ENCODE measurements at places on chromosomes 13 and 19.

DNA sequence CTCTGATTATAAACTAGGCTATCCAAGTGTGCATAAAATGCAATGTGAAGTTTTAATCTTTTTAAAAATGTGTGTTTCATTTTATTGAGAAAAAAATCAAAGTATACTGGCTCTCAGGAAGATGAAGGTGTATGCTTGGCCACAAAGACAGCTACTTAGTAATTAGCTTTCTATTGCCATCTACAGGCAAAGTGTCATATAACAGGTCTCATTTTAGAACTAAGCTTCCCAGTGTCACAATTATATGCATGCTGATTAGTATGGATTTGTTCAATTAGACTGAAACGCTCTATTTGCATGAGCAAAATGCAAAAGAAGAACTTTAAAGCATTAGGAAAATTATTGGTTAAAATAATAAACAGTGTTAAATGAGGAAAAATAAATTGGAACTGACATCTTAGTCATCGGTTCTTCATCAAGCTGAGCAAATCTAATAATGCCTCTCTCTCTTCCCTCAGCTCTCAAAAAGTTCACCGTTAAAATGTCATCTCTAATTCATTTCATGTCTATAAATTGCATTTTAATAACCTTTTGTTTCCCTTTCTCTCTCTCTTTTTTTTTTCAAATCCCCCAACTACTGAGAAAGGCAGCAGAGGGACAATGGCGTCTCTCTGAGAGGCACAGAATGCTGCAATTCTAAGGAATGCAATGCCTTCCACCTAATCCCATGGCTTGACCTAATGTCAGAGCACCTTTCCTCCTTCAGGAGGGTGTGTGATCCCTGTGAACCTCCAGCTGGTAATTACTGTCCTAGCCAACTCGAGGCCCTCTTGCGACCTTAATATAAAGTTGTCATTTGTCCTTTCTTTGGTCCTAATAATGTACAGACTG, 313.1 kb upstream of the MAB21L1 start:
- DNase-seq, result no peak

GRCh38 chr13:37491661-37492060, 106.9 kb downstream of the POSTN start:
- DNase-seq, result no peak

GRCh38 chr19:1933244-1933643, 7.7 kb upstream of the CSNK1G2 start:
- no peak for DNase-seq

- no peak for DNase-seq
Observed at GRCh38 chr13:113537909-113538688, 46.5 kb upstream of the TFDP1 start.

GRCh38 chr13:24613755-24614154, 66.5 kb upstream of the ATP12A start:
- DNase-seq, result no peak

DNA sequence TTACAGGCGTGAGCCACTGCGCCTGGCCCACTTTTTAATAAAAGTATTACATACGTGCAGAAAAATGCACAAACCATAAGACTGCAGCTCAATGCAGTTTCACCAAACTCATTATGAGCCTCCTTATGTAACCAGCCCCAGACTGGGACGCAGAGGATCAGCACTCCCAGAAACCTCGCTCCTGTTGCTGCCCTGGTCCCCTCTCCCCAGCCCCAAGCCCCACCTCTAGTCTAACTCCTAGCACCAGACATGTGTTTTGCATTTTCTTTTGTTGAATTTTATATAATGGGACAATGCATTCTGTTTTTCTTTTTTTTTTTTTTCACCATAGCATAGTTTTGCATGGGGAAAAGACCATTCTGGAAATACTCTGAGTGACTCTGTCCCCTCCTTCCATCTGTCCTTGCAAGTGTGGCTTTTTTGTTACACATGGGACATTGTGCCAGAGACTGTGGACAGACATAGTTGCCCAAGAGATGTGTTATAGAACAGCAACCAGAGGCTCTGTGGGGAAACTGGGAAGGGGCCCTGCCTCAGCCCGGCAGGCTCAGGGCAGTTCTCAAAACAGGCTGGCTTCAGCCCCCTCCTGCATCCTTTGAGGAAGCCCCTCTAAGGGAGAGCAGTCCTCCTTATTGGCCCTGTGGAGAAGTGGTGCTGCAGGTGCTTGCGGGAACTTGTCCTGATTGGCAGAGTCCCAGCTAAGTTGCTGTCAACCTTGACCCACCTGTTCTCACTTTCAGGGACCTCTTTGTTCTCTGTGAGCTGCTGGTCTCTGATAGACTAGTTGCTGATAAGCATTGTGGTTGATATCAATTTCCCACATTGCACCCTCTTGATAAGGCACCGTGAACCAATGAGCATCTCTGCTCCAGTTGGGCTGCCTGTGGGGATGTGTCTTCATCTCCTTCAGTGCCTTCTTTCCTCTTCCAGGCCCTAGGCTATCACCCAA, 13.8 kb upstream of the OLFM4 start:
- no peak for DNase-seq

- no peak for DNase-seq
Observed at GRCh38 chr19:40387155-40387554, 2.8 kb downstream of the HIPK4 start.

- DNase-seq, result no peak
Observed at GRCh38 chr13:110403315-110403714, 96.2 kb downstream of the COL4A2 start.

DNA sequence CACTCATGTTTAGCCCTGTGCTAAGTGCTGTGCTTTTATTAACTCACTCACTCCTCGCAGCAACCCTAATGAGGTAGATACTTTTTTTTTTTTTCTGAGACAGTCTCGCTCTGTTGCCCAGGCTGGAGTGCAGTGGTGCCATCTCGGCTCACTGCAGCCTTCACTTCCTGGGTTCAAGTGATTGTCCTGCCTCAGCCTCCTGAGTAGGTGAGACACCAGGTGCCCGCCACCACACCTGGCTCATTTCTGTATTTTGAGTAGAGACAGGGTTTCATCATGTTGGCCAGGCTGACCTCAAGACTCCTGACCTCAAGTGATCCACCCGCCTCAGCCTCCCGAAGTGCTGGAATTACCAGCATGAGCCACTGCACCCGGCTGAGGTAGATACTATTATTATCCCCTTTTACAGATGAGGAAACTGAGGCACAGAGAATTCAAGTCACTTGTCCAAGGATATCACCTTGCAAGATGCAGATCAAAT, 2.5 kb downstream of the ITPKC start:
- no peak for DNase-seq

- no peak for DNase-seq
Observed at GRCh38 chr13:112639521-112639920, 50.3 kb upstream of the ATP11A start.

- peak; percentile 57 for DNase-seq
Observed at GRCh38 chr19:8654591-8655339, 24.3 kb downstream of the NFILZ start.

- DNase-seq, result no peak
Observed at GRCh38 chr19:8138201-8138600, 11.2 kb downstream of the FBN3 start.

DNA sequence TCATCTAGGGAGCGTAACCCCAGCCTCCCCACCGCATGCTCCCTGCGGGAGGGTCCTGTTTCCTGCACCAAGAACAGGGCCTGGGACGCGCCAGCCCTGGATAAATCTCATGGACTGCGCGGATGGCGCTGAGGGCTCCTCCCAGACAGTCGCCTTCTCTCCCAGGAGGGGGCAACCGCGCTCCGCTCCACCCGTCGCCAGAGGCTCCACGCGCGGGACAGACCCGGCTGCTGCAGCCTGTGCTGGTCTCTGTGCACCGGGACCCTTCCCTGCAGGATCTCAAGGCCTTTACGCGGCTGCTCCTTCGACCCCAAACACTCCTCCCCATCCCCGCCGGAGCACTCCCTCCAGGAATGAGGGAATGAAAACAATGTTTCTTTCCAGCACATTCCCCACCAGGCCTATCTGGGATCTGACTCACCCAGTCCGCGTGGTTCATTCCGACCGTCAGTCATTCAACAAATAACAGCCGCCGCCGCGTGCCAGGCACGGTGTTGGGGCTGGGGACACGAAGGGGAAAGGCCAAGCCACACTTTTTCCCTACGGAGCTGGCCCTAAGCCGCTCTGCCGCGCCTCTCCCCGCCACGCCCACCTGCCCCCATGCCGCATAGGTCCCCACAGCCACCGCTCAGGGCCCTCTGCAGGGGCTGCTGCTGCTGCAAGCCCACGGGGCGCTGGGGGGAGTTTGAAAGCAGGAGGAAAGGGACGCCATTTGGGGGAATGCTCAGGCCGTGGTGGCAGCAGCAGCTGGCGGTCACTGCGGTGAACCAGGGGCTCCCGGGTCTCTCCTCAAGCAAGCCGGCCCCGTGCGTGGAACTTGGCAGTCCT, 6.0 kb downstream of the PNMA8B start:
- no peak for DNase-seq

DNA sequence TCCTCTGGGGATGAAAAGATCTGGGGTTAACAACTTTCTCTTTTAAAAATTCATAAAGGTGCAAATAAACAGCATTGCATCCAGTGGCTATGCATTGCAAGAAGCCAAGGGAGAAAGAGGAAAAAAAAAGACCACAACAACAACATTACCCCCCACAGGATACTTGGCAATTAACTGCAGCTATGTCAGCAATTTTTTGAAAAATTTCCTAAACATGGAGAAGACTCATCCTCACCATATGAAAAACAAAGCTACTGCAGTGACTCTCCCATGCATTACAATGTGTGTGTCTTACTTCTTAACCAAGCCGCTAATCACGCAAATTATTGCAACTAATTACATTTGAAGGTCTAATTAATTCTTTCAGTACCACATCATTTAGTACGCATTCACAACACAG, 309.8 kb upstream of the ZNF507 start:
- no peak for DNase-seq

DNA sequence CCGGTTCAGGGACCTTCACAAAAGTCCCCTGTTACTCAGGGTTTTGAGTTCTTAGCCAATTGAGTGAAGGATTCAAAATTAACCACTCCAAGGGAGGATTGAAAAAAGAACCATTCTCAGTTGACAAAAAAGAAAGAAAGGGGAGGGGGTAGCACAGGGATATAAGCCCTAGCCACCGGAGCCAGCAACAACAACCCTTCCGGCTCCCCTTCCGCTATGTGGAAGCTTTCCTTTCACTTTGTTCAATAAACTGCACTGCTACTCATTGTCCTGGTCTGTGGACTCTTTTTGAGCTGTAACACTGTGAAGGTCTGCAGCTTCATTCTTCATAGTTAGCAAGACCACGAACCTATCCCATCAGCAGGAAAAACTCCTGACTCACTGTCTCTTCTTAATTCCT, 1488.1 kb upstream of the PRR20A start:
- no peak for DNase-seq

DNA sequence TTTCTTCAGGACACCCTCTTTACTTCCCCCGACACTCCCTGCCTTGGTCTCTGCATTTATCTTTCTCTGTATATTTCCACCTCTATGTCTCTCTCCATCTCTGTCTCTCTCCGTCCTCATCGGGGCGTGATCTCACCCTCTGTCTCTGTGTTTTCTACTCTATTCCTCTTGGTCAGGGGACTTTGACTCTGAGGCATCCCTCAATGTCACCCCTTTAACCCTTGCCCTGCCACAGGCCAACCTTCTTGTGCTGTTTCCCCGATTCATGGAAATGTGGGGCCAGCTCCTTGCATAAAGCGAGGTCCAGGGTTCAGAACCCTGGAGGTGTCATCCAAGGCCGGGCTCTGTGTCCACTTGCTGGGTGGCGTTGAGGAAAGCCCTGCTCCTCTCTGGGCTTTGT, 46.8 kb downstream of the COLGALT1 start:
- no peak for DNase-seq

GRCh38 chr19:14301150-14301549, 80.1 kb upstream of the ADGRE5 start:
- DNase-seq, result no peak

GRCh38 chr19:29819986-29820385, 8.2 kb downstream of the CCNE1 start:
- DNase-seq, result no peak

GRCh38 chr13:99296398-99296797, 10.8 kb downstream of the GPR183 start:
- peak; percentile 78 for DNase-seq

DNA sequence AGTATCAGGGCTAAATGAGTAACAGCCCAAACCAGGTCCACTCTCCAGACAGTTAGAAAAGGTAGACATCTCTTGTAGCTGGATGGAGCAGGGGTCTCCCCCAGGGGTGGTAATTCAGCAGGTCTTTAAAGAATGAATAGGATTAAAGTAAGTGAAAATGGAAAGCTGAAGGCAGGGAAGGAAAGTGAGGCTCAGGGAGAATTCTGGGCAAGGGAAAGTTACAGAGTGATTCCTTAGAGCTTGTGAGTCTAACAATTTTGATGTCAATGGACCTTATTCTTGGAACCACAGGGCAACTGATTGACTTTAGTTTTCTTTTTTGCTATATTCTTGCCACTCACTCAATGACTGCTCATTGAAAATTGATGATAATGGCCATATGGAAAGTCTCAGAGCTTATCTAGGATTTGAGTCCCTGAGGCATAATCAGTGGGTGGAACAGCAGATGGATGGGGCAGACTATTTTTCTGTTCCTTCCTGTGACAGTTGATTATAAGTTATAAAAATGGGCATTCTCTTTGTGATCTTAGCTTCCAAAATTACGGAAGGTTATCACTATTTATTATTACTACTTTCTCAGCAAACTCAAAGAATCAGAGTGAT, 76.9 kb downstream of the LRCH1 start:
- DNase-seq, result no peak

DNA sequence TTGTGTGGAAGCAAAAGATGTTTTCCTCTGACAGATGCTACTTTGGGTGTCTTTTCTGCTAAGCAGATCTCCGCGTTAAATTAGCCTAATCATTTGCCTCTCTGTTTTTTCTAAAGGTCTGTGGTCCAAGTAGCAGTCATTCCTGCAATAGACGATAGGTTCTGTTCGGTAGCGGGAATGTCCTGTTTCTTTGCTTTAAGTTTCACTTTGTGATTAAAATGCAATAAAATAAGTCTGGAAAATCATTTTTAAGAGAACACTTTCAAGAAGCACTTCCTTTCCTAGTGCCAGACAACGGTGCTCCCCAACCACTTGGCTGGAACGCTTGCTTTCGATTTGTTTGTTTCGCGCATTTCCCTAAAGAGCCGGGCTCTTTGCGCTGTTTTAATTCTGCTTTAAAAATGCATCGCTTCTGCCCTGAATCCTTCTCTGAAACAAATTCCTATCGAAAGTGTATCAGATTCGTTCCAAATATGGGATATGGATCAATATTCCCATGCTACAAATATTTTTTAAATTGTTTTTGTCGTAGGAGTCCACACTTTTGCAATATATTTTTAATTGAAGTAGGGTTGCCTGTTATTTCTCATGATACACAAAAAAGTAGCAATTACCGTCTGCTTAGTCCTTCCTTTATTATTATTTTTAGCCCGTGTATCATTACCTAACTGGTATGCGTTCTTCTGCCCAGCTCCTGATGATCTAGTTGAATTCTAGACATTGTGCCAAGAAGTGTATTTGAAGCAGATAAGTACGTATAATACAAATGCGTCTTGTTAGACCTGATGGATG, 14.2 kb downstream of the ZIC2 start:
- DNase-seq, result no peak

DNA sequence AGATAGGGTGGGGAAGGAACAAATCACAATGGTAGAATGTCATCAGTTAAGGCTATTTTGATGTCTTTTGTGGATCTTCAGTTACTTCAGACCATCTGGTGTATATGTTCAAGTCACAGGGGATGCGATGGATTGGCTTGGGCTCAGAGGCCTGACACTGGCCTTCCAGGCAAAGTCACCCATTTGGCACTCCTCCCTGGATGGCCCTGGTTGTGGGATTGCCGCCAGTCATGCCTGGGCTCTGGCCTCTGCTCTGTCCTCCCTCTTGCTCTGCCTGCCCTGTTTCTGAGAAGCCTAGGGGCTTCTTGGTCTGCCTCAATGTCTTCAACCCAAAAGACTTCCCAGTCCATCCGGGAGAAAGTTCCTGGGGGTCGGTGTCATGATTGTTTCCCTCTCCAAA, 50.2 kb downstream of the ZNF146 start:
- no peak for DNase-seq
